A549 treated with DMSO at 1 μM for 4 hours (cell line): ENCODE measurements at places on chromosomes 11 and 22. TPM values are rescaled to one million over a fixed set of nuclear protein-coding genes. Genes with fewer than 3 reads are reported as not detected.

OR5B12 gene
- total RNA-seq: not detected in 5 replicates

TSSK2 gene
- total RNA-seq: 0.07 TPM in 1 of 5 replicates, not detected in the others

C1QTNF4 gene
- 0.09 to 0.14 TPM in 2 of 5 replicates, not detected in the others for total RNA-seq

QSER1 gene
- total RNA-seq: 17.0 to 26.2 TPM (median 23.1 TPM) in 5 replicates

RAB39A gene
- total RNA-seq: 0.43 to 0.91 TPM (median 0.78 TPM) in 5 replicates

MRGPRX3 gene
- total RNA-seq: 0.10 TPM in 1 of 5 replicates, not detected in the others

GAS2 gene
- 0.56 to 1.3 TPM (median 1.0 TPM) in 5 replicates for total RNA-seq

TEX12 gene
- not detected in 5 replicates for total RNA-seq

LRRC32 gene
- 0.13 to 0.29 TPM (median 0.16 TPM) in 5 replicates for total RNA-seq

SGSM1 gene
- total RNA-seq: 0.21 to 0.95 TPM (median 0.32 TPM) in 5 replicates

CD3D gene
- not detected in 5 replicates for total RNA-seq

CRYBB2 gene
- not detected in 5 replicates for total RNA-seq

C11orf97 gene
- total RNA-seq: not detected in 5 replicates
